ENCODE measurements at places on chromosomes 5 and 9.

GRCh38 chr5:107935645-107936044 is 264.9 kb upstream of the EFNA5 start:
- DNase-seq, result peak; percentile 54

DNA sequence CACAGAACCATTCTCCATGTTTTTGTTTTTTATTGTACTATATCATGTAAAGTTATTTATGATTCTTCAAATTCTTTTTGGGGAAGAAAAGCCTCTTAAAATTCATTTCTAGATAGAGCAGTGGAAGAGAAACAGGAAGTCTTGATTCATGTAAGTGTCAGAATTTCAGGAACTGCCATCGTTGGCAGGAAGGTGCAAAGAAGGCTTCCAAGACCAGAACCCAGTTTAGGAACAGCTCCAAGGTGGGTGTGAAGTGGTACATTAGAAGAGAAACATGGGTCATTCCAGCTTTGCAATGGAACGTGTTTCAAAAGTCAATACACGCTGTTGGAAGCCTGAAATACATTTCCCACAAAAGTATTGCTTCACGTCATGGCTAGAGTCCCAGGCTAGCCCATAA is 14.8 kb downstream of the SAXO1 start:
- no peak for DNase-seq

GRCh38 chr5:119315516-119315949 is 40.3 kb upstream of the TNFAIP8 start:
- DNase-seq, result peak; percentile 32

- DNase-seq, result no peak
Measured at GRCh38 chr5:146185161-146185560, 2.7 kb upstream of the LARS1 start.

GRCh38 chr5:32538031-32538547 is 47.3 kb upstream of the SUB1 start:
- DNase-seq, result no peak

DNA sequence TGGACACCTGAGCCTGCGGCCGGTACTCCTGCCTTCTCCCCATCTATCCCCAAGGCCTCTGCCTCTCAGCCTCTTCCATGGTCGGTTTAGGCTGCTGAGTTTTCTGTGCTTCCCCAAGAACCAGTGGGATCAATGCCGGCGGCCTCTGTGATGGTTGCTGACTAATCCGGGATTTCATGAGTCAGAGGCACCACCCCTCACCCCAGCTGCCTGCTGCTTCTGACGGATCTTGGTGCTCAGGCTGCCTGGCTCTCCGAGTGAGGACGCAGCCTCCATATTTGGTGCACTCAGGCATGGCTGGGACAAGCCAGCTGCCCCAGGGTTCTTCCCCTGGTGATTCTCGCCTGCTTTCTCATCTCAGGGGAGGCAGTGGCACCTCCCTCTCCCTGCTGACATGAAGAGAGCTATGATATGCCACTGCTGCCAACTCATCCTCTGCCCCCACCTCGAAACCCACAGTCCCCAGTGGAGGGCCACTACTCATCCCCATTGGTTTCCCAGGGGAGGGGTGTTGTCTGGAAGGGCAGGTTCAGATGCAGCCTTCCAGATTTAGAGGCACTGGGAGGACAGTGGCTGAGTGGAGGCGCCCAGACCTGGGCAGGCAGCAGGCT is 3.3 kb upstream of the MAN1B1 start:
- peak; percentile 72 for DNase-seq

- no peak for DNase-seq
Measured at GRCh38 chr9:121811140-121811539, 159.7 kb downstream of the DAB2IP start.

- DNase-seq, result peak; percentile 74
Measured at GRCh38 chr5:139650031-139650688, 2.0 kb downstream of the CXXC5 start.

DNA sequence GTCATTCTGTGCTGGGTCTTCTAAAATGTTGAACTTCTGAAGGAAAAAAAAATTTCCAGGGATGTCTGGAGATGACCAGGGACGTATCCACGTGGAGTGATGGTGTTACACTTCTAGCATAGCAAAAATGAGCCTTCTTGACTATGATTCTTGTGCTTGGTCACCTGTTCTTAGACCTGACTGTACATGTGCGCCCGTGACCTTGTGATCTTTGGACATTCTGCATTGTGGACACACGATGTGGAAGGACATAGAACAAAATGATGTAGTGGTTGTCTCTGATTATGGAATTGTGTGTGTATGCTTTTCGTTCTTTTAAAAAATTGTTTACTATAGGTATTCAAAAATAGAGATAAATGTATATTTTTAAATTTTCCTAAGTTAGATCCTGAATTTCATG is 61.0 kb downstream of the SNX30 start:
- no peak for DNase-seq

DNA sequence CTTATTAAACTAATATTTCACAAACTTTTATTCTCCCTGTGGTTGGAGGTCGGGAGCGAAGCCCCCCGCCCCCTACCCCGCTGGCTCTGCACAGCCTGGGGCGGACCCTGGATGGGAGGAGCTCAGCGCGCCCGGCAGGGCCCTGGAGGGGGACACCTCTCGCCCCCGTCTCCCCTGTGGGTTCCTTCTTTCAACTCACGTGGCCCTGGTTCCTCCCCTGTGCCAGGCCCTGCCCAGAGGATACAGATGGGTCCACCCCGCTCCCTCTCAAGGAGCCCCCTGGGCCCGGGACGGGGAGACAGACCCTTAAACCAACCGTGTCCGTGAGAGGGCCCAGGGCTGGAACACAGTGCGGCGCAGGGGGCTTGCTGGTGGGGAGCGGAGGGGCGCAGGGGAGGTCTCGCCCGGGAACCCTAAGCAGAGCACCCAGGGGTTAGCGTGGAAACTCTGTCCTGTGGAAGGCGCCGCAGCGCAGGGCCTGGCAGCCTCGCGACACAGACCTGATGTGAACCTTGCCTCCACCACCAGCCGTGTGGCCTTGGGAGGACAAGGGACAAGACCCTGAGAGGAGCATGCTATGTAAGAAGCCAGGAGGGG is 103.7 kb upstream of the MVB12B start:
- no peak for DNase-seq

DNA sequence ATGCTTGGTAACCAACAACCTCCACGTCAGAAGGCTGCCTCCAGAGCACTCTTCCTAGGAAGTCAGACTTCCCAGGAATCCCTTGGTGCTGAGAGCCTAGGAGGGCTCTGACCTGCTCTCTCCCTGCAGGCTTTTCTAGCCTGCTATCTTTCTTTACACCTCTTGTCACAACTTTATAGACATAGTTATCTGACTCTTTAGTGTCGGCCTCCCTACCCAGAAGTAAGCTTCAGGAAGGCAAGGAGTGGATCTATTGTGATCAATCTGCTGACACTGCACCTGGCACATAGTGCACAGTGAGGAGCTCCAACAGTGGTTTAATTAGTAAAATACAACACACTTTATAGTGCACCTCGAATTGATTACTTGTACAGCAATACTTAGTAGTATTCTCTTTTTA is 2.3 kb downstream of the AFAP1L1 start:
- peak; percentile 76 for DNase-seq

- DNase-seq, result peak; percentile 89
Measured at GRCh38 chr5:158013939-158014338, 155.0 kb upstream of the CLINT1 start.

- peak; percentile 60 for DNase-seq
Measured at GRCh38 chr5:91670563-91670962, 287.4 kb upstream of the ARRDC3 start.

DNA sequence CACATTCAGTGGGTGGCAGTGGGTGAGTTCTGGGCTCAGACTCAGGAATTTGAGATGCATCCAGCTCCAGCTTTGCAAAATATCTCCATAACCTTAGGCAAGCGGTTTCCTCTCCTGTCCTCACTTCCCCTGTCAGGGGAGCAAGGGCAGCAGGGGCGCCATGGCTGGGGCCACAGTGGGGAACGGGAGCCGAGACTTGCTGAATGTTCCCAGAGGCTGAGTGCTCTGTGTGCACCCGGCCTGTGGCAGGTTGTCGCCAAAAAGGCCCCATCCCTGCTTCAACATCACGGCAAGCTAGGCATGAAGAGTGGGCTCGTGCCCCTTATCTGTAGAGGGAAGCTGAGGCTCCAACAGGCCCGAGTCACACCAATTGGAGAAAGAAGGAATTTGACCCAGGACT is 268.8 kb downstream of the NSG2 start:
- no peak for DNase-seq

- no peak for DNase-seq
Measured at GRCh38 chr5:104643320-104643719, 1080.7 kb upstream of the NUDT12 start.

DNA sequence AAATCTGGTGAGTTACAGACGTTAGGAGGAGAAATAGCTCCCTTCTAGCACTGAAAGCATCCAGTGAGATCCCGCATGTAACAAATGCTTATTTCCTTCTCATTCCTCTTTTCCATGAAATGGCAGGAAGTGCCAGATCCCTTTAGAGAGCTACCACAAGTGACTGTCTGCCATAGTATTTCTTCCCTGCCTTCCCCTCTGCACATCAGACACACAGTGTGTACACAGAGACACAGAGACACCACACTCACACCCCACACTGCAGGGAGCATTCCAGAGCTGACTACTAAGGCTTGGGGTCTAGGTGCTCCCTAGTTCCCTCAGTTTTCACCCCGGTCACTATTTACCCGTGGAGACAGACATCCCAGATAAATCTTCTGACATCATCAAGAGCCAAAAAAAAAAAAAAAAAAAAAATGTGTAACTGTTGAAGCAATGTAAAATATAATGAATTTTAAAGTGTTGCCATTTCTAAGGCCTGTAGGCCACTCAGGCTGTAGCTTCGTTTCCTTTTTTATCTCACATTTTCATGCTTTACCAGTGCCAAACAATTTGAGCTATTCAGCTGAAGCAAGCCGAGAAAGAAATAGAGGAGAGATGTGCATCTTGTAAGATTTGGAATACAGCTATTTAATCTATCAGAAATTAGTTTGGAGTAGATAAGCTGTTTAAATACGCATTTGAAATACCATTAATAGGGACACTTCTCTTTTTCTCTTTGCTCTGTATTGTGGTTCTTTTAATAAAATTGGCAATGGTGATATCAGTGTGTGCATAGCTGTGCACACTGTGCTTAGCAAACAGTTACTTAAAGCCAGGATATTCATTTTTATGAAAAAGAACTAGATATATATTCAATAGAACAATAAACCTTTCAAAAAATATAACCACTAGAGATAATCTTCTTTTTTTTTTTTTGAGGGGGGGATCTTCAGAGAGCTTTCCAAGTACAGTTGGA is 405.5 kb downstream of the PDE4D start:
- no peak for DNase-seq

GRCh38 chr9:99309141-99309939 is 87.3 kb downstream of the SEC61B start:
- DNase-seq, result no peak

Measured in mesendoderm (in vitro differentiated cells).